ENCODE measurements at places on chromosomes 3 and 15.
A peak's percentile ranks its signal among the peaks of the same experiment; 100 is the strongest.

DNA sequence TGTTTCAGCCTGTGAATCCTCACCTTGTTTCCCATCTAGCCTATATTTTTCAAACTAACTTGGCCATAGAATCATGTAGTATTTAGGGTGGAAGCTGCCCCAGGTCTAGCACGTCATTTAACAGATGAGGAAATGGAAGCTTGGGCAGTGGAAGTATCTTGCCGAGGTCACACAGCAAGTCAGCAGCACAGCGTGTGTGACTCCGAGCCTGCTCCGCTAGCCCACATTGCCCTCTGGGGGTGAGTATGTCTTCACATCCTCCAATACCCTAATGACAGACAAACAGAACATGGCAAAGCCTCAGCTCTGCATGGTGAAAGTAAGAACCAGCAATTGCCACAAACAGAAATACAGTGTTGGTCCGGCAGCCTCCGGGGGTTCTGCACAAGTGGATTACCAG is 2.2 kb upstream of the CCR5 start:
- DNase-seq, result peak; percentile 35

GRCh38 chr15:26928051-26928450 is 42.9 kb upstream of the GABRG3 start:
- no peak for DNase-seq

DNA sequence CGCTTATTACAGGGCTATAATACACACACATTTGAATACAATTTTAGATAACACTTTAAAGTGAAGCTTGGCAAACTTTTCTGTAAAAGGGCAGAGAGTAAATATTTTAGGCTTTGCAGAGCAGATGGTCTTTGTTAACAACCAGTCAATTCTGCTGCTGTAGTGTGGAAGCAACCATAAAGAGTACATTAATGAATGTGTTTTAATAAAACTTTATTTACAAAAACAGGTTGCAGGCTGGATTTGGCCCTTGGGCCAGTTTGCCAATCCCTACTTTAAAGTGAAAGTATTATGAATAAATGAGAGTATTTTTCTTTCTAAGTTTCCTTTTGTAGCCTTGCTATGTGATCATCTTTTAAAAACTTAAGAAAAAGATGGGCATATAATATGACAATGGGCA is 20.7 kb upstream of the ANKRD34C start:
- DNase-seq, result no peak

DNA sequence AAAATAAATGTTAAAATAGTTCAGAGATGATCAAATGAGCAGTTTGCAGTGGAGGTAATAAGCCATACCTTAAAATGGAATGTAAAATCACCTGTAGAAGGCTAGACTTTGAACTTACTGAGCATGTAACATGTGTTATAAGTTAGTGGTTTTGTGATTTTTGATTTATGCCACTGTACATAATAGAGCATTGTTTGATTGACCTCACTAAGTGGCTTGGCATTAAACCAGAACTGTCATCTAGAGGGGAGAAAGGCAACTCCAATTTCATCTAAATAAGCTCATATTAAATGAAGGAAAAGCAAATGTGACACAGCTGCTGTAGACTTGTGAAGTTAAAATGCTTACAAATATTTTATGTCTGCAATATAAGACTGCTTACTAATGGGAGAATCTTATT is 387.9 kb downstream of the ZIC1 start:
- no peak for DNase-seq

GRCh38 chr3:194871864-194872668 is 186.4 kb downstream of the FAM43A start:
- DNase-seq, result no peak

DNA sequence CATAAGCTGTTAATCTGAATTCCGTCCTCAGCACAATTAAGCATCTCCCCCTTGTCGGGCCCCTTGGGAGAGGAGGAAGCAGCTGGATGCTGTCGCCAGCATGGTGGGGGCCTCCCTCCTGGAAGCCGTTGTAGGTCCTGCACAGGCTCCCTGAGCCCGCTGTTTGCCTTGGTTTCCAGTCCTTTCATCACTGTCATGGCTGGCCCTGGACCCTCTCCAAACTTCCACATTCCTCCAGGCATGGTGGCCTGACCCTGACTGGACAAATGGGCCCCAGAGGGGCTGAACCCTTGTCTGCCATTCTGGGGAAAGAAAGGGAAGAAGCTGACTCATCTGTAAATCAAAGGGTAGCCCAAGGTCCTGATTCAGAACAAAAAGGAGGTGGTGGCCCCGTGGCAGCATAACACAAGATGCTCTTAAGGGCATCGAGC is 300.5 kb upstream of the LRRFIP2 start:
- DNase-seq, result no peak

DNA sequence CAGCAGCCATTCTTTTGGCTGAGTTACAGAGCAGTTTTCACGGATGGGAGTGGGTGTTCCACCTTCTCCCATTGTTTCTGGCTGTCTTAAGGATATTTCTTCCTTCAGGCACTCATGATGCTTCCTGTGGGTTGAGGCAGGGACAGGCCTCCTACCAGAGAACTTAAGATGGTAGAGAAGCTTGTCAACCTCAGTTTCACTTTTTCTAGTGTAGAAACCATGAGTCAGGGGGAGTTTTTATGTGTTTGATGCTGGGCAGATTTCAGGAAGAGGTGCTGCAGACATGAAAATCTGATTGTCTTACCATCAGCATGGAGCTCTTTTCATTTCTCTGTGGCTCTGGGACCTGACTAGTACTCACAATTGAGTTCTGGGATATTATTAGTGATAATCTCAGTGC is 48.7 kb upstream of the VEPH1 start:
- no peak for DNase-seq

All from midbrain (tissue), 1 donor.